ENCODE measurements at places on chromosomes 5 and 9. TPM values are rescaled to one million over a fixed set of nuclear protein-coding genes. Genes with fewer than 3 reads are reported as not detected.

GARNL3 gene
- total RNA-seq = 35.6 TPM

PRR16 gene
- total RNA-seq = 5.1 TPM

PLPPR1 gene
- 24.8 TPM for total RNA-seq

PCDHGB2 gene
- total RNA-seq = 8.8 TPM

NACC2 gene
- total RNA-seq = 9.5 TPM

PCA3 gene
- 0.12 TPM for total RNA-seq

CDKN2B gene
- 0.29 TPM for total RNA-seq

EPB41L4A gene
- total RNA-seq = 33.3 TPM

DRD1 gene
- total RNA-seq = not detected

LYSMD3 gene
- total RNA-seq = 14.0 TPM

RPL37 gene
- 1,786 TPM for total RNA-seq

F12 gene
- 0.29 TPM for total RNA-seq

PPP6C gene
- total RNA-seq = 23.8 TPM

POLK gene
- total RNA-seq = 28.3 TPM

OTULINL gene
- 9.8 TPM for total RNA-seq

IFNK gene
- not detected for total RNA-seq

RUSC2 gene
- total RNA-seq = 30.4 TPM

TAF11L5 gene
- total RNA-seq = not detected

FABP6 gene
- total RNA-seq = not detected

PCDHAC1 gene
- 1.2 TPM for total RNA-seq

MEIKIN gene
- total RNA-seq = not detected

SNX18 gene
- total RNA-seq = 46.7 TPM

PCDHGC4 gene
- total RNA-seq = 9.6 TPM

NHP2 gene
- total RNA-seq = 85.7 TPM

ACTBL2 gene
- not detected for total RNA-seq

SCGB3A1 gene
- total RNA-seq = 0.88 TPM

All from metanephros (tissue), 2 donors.